ENCODE measurements at places on chromosomes 16 and 17. TPM values are rescaled to one million over a fixed set of nuclear protein-coding genes. Genes with fewer than 3 reads are reported as not detected.

The MLKL gene
- total RNA-seq = 0.21 TPM

The GAST gene
- total RNA-seq = not detected

The ITGAL gene
- total RNA-seq = 0.91 TPM

The GGNBP2 gene
- 78.1 TPM for total RNA-seq

The P2RX5 gene
- total RNA-seq = 12.3 TPM

The ITGB3 gene
- 5.4 TPM for total RNA-seq

The MGAT5B gene
- total RNA-seq = 2.1 TPM

The ACAP1 gene
- total RNA-seq = 14.5 TPM

The RBFOX1 gene
- total RNA-seq = 60.7 TPM

The PYDC1 gene
- total RNA-seq = not detected

The RRAD gene
- total RNA-seq = 1.4 TPM

The DHRS13 gene
- total RNA-seq = 14.0 TPM

The CCL7 gene
- total RNA-seq = not detected

The PABPN1L gene
- total RNA-seq = 0.21 TPM

The ZNF469 gene
- total RNA-seq = 0.46 TPM

The CDH8 gene
- 39.4 TPM for total RNA-seq

The APRT gene
- 198 TPM for total RNA-seq

The ABCC11 gene
- 0.27 TPM for total RNA-seq

The FBXW10 gene
- 0.09 TPM for total RNA-seq

The UMOD gene
- not detected for total RNA-seq

The PRSS36 gene
- total RNA-seq = 2.6 TPM

The MT1M gene
- total RNA-seq = 0.50 TPM

The HAGHL gene
- 17.2 TPM for total RNA-seq

The IST1 gene
- total RNA-seq = 144 TPM

The WFDC1 gene
- total RNA-seq = 1.9 TPM

The HCRT gene
- not detected for total RNA-seq

The SCGB1C2 gene
- not detected for total RNA-seq

The USP22 gene
- total RNA-seq = 263 TPM

The CLDN6 gene
- total RNA-seq = 0.89 TPM

The TM4SF5 gene
- total RNA-seq = not detected

The FBXL19 gene
- 29.3 TPM for total RNA-seq

The DNAAF1 gene
- 0.79 TPM for total RNA-seq

The SEPHS2 gene
- 16.7 TPM for total RNA-seq

The TMIGD1 gene
- not detected for total RNA-seq

The CRISPLD2 gene
- total RNA-seq = 2.5 TPM

The SSTR5 gene
- total RNA-seq = not detected

The TUFM gene
- total RNA-seq = 128 TPM

The SLC25A39 gene
- total RNA-seq = 121 TPM

The POLR2A gene
- 64.7 TPM for total RNA-seq

The SHCBP1 gene
- total RNA-seq = 1.1 TPM

The MLLT6 gene
- 23.6 TPM for total RNA-seq

The RNU2-1 gene
- not detected for total RNA-seq

The SCNN1B gene
- 0.42 TPM for total RNA-seq

The MYL11 gene
- 7.5 TPM for total RNA-seq

The FNDC8 gene
- not detected for total RNA-seq

The VTN gene
- 1.2 TPM for total RNA-seq

The LUC7L gene
- 188 TPM for total RNA-seq

The TMC8 gene
- total RNA-seq = 3.9 TPM

Data from motor neuron (in vitro differentiated cells).